ENCODE measurements at places on chromosomes 2 and 18.
A peak's percentile ranks its signal among the peaks of the same experiment; 100 is the strongest.

DNA sequence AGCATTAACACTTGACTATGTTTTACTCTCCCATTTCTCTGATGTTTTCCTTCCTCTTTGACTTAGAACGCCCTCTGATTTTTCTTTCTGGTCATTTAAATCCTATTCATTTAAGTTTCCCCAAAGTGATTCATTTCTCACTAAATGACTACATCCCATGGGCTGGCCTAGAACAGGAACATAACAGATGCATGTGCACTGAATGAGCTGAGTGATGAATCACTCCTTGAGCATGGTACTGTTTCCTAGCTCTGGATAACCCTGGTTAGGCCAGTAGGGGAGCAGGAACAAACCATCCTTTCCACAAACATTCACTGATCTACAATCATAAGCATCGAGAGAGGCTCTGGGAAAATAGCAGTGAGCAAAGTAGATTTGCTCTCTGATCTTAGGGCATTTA is 221.9 kb upstream of the SETBP1 start:
- DNase-seq, result no peak

- no peak for DNase-seq
Measured at GRCh38 chr2:100039291-100039980, 103.0 kb downstream of the AFF3 start.

- DNase-seq, result peak; percentile 2
Measured at GRCh38 chr2:20378891-20379519, 28.4 kb upstream of the PUM2 start.

DNA sequence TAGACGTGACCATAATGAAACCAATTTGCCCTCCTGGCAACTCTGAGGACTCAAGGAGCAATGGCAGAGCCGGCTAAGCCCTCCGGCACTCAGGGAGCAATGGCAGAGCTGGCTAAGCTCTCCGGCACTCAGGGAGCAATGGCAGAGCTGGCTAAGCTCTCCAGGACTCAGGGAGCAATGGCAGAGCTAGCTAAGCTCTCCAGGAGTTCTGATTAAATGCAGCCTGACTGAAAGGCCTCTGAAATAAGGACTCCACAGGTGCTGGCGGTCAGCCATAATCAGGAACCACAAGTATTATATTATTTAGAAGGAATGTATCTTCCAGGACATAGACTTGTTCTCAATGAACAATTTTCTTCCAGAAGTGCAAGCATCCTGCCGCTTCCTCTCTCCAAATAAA is 65.2 kb downstream of the C2orf76 start:
- DNase-seq, result no peak

- no peak for DNase-seq
Measured at GRCh38 chr2:128750328-128751165, 431.9 kb upstream of the HS6ST1 start.

DNA sequence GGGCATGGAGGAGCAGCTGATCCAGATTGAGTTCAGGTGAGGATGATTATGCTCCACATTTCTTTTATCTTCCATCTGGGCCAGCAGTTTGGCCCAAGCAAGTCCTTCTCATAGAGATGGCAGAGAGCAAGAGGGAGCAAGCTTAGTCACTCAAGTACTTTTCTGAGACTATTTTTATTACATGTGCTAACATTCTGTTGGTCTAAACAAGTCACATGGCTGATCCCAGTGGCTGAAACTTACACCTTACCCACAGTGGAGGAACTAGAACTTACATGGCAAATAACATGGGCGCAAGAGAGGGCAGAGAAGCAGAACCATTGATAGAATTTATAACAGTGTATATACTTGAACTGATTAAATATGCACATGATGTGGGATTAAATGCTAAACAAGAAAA is 105.7 kb downstream of the KYNU start:
- no peak for DNase-seq

- no peak for DNase-seq
Measured at GRCh38 chr2:29343830-29344229, 228.6 kb downstream of the CLIP4 start.

GRCh38 chr2:42238644-42239288 is 69.6 kb downstream of the EML4 start:
- peak; percentile 71 for DNase-seq

- DNase-seq, result no peak
Measured at GRCh38 chr2:236193026-236193425, 24.8 kb upstream of the GBX2 start.

GRCh38 chr2:69026691-69027459 is 13.9 kb downstream of the ANTXR1 start:
- no peak for DNase-seq

Data from NCI-H510A treated with DMSO at 0.1 percent for 48 hours (cell line).